ENCODE measurements at places on chromosomes 11 and 22.

DNA sequence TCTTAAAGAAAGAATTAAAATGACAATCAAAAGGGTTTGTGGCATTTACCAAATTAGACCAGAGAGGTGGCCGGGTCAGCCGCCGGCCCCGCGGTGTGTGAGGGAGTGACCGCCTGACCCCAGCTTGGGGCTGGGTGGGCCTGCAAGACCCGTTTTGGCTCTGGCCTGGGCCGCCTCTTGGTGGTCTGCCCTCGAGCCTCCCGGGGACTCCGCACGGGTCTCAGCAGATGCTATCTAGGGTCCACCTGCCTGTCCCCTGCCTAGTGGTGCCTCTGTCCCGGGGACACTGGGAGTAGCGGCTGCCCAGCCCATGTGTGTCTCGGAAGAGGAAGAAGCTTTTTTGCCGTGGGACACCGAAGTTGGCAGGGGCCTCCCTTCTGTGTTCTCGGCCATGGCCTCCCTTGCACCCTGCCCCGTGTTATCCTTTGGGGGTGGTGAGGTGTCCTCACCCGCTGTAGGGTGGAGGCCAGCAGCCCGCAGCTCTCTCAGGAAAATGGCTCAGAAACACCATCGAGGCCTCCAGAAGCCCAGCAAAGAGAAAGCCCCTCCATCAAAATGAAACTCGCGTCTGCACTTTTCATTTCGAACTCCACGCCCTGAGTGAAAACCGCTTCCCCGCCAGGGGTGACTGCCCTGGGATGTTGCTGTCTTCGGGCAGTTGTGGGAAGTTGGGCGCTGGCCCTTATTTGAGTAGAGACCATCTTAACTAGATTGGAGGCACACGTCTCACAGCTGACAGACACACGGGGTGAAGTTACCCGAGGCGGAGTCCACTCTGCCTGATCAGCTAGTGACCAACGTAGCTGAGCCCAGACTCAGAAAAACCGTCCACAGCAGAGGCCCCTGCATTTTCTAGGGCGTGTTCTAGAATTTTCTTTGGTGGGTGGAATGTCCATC, 8.0 kb downstream of the CCND1 start:
- DNase-seq = no peak

DNA sequence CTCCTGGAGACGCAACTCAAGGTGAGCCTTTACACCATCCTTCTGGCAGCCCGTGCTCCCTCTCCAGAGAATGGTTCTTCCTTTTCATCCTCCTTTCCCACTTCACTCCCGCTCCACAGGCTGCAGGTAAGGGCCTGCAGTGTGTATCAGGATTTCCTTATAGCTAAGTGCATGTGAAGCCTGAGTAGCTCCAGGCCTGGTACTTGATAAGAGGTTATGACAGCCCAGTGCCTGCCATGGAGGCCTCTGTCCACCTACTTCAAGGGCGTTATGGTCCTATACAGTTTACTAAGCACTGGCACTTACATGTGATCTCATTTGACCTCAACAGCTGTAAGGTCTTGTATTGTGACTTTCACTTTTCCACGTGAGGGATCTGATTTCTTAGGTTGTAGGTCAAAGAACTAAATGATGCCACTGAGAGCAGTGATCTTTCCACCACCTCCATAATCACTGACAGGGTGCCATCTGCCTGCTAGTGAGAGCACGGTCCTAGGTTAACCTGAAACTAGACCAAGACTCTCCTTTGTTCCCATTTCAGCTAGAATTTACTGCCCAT, 18.1 kb downstream of the SSH3 start:
- no peak for DNase-seq

DNA sequence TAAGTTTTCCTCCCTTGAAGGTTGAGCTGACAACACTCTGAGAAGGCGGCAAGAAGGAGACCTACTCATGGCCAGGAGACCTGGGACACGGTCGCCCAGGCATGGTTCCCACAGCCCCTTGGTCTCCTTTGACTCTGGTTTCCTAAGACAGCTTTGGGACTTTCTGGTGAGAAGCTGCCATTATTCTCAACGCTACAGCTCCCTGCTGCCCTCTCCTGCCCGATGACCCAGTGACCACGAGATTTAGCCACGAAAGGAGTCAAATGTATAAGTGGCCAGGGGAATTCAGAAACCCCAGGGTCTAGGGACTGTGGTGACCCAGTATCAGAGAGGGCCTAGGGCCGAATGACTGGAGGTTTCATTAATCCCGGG, 699 bp upstream of the SDF2L1 start:
- peak; percentile 85 for DNase-seq

- DNase-seq = peak; percentile 6
Observed at GRCh38 chr22:29300467-29300806, 6.0 kb upstream of the GAS2L1 start.

- peak; percentile 60 for DNase-seq
Observed at GRCh38 chr11:32172848-32173834, 82.3 kb downstream of the RCN1 start.

DNA sequence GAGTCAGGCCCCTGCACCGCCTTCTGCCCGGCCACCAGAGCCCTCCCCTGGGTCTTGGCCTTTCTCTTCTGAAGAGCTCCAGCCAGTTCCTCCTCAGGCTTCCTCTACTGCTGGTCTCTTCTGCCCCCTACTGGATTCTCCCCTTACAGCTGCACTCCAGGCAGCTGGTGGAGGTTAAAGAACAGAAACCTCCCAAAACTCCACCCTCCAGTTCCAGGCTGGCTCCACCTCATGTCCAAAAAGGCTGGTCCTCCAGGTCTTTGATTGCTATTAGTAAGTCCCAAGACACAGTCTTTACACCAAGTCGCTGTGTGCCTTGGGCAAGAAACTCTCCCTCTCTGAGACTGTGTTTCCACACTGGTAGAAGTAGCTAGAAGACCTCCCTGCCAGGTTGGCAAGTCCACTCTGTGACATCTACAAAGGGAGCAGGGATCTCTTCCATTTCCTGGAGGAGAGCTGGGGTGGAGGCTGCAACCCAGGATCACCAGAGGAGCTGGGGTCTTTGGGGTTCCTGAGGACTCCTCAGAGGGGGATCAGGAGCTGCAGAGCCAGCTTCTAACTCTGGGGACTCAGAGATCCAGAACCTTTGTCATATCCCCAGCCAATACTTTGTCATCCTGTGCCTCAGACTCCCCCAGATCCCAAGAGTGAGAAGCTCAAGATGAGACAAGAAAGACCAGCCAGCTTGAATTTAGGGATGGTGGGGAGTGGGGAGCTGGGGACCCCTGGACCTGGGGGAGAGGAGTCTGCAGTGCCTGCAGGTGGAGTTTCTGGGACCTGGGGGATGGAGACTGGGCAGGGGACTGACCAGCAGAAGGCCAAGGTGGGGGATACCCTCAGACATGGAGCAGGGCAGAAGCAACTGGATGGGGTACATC, 3.4 kb upstream of the IGLL5 start:
- DNase-seq = peak; percentile 3

DNA sequence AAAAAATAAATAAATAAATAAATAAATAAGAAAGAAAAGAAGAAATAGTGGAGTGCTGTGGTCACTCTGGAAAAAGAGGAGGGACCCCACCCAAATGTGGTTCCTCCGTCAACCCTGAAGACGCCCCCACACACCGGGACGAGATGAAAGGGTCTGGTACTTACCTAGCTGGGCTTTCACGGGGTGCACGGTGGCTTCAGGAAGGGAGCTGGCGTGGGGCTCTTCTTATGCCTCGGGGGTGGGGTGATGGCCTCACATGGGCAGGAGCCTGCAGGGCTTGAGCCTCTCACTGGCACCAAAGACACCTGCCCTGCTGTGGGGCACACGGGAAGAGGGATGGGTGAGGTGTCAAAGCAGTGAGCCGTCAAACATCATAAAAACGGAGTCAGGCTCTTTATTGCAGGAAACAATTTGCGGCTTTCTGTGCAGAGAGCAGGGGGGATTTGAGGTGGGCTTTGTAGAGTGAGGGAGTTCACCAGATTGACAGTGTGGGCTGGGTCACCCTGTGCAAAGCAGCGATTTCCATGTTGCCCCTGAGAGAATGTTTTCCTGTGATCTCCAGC, 28.0 kb upstream of the KRTAP5-6 start:
- no peak for DNase-seq

DNA sequence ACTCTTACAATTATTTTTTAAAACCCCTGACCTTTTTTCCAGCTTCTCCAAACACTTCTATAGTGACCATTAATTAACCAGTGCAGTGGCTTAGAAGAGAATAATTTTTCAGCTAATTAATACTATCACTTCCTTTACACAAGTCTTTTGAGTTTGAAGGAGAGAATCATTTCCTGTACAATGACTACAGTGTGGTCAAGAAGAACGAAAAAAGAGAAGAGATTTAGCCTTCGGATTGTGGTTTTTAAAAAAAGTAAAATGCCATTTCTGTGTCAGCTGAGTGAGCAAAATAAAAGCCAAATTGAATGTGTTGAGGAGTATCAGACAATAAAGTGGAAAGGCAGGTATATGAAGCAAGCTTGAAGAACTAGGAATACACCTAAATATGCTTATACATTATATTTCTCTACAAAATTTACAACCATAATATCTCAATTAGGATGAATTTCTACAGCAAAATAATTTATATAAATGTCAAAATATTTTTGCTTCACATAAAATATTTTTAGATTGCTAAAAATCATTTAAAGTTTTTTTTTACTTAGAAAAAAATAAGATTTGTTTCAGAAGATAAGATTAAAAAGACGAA, 1155.2 kb upstream of the CNTN5 start:
- no peak for DNase-seq

GRCh38 chr22:22878801-22879674, 8.6 kb upstream of the IGLL5 start:
- DNase-seq = no peak

DNA sequence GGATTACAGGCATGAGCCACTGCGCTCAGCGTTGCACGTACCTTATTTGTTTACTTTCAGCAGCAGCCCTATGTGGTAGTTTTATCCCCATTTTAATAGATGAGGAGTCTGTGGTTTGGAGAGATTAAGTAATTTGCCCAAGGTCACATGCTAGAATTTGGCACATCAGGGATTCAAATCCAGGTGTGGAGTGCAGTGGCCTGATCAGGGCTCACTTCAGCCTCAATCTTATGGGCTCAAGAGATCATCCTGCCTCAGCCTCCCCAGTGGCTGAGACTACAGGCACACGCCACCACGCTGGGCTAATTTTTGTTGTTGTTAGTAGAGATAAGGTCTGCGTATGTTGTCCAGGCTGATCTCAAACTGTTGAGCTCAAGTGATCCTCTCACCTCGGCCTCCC, 18.5 kb upstream of the SPTBN2 start:
- no peak for DNase-seq

DNA sequence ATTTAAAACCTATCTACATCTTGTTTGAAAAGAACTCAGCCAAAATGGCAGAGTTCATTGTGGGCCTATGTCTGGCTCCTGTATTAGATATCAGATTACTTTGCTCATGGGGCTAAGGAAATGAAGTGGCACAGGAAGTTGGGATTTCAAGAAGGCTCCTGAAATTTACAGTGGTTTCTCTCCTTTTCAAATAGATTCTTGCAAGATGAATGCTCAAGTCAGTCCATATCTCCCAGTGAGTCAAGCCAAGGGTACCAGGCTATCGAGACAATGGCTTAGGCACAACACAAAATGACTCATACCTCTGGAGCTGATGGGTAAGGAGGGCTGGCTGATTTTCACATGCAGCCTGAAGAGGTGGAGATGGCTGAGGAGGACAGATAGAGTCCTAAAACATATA, 24.1 kb upstream of the APOA1 start:
- DNase-seq = peak; percentile 32

DNA sequence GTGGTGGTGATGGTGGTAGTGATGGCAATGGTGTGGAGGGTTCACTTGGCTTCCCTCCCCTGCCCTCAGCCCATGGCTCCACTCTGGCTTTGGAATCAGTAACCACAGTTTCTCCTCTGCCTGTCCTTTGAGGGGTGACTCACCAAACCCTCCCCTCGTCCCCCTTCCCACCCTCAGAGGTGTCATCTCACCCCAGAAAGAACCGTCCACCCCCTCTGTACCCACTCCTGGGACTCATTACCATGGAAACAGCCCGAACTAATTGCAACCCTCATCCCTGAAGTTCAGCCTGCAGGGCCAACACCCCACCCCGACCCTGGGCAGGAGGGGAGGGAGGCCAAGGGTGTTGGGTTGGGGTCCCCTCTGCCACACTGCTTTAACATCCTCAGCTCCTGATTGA, 26.6 kb downstream of the PHLDB1 start:
- DNase-seq = peak; percentile 59

DNA sequence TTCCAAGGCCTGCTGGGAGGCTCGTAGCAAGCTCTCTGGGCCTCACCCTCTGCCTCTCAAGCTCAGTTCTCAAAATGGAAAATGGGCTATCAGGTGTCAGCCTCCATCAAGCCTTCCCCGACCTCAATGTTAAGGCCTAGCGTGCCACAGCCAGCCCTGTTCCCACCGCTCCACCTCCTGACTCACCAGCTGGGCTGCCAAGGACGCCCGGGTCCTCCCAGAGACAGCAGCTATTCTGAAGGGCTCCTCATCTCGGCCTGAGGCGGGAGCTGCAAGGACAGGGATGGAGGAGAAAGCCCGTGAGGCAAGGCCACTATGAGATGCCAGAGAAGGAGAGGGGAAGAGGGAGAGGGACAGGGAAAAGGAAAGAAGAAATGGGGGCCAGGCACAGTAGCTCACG, 19.9 kb downstream of the ARAP1 start:
- DNase-seq = no peak

DNA sequence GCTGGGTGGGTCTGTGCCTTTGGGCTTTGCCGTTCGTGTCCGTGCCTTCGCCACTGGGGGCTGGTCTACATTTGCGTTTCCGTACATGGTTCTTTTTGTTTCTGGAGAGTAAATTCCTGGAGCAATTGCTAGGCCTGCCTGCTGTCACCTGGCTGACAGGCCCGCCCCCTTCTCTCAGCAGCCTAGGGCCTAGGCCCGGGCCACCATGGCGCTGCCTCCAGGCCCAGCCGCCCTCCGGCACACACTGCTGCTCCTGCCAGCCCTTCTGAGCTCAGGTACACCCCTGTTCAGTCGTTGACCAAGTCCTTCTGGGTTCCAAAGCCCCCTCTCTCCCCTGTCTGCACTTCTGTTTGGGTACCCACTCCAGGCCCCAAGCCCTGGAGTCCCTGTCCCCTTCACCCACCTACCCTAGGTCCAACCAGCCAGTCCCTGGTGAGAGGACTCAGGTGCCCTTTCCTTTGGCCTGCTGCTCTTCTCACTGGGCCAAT, 649 bp downstream of the TMEM25 start:
- no peak for DNase-seq

- no peak for DNase-seq
Observed at GRCh38 chr11:8063324-8063723, 17.7 kb upstream of the TUB start.

All from mesenchymal stem cell (in vitro differentiated cells and primary cell).